ENCODE measurements at places on chromosomes 2 and 18. TPM values are rescaled to one million over a fixed set of nuclear protein-coding genes. Genes with fewer than 3 reads are reported as not detected.

The MRO gene
- not detected for total RNA-seq

DNA sequence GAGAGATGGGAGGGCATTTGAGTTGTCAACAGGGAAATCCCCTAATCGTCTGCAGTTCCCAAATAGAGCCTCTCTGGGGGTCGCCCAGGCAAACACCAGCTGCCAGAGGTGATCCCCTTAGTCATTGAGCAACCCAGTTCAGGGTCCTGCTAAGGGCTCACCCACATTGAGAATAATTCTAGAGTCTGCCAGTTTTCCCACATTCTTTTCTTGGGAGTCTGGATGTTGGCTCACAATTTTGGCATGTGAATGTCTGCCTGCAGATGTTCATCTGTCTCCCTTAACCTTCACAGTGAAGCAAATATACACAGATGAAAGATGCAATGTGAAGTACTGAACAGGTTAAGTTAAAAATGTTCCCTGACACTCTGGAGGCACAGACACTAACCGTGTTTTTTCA, 11.4 kb upstream of the SMIM21 start:
- no peak overlapping the region for H3K4me3 ChIP-seq
- peaks cover 2% of the 10 kb centered on the region for H3K4me1 ChIP-seq
- no peak overlapping the region for H3K27ac ChIP-seq
- no peak for DNase-seq
- peaks cover 15% of the 10 kb centered on the region for H3K27me3 ChIP-seq

DNA sequence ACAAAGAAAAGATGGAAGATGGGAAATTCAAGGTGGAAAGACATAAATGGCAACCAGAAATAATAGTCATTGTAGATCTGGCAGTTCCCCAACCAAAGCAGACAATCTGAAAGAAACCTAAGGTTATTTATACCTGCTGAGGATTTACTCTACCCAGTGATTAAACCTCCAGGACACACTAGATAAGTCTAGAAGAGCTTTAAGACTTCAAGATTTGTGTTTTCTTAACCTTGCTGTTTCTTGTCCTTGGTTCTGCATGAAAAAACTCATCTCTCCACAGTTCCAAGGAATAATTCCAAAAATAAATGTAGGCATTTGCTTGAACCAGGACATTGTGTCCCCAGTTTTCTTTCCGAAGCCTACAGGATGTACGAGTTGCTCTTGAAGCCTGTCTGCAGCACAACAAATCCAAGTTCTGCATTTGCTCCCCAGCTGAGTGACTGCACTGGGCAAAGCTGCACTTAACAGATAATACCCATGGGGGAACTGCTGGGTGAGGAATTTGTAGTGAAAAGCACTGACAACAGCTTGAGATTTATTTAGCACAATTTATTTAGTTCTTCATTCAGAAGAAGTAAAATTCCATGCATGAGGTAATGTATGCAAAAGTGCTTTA, 19.8 kb downstream of the DTNA start:
- H3K4me3 ChIP-seq: no peak overlapping the region
- no peak overlapping the region for H3K27ac ChIP-seq
- H3K36me3 ChIP-seq: peaks cover 3% of the 10 kb centered on the region
- peaks cover 6% of the 10 kb centered on the region for H3K27me3 ChIP-seq

DNA sequence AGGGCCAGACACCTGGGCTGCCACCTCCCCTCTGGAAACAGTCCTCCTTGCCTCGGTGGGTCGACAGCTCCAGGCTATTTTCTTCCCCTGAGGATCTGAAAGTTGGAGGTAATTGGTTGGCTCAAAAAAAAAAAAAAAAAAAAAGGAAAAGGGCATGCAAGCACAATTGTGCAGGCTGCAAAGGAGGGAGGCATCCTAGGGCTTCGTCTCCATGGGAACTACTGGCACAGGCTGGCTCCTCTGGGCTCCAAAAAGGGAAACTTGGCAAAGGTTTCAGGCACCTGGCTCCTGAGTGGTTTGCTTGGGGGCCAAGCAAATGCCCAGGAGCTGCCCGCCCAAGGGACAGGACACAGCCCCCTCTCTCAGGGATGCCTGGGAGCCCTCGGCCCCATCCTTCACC, 1.1 kb upstream of the KCNIP3 start:
- no peak for DNase-seq
- no peak overlapping the region for H3K27ac ChIP-seq
- H3K4me1 ChIP-seq: no peaks in the 10 kb centered on the region
- H3K36me3 ChIP-seq: peaks cover 5% of the 10 kb centered on the region
- H3K4me3 ChIP-seq: no peak overlapping the region

GRCh38 chr2:127415593-127416505, 2.4 kb upstream of the PROC start:
- H3K4me3 ChIP-seq: peak overlapping the region; percentile 78
- peak; percentile 79 for DNase-seq

DNA sequence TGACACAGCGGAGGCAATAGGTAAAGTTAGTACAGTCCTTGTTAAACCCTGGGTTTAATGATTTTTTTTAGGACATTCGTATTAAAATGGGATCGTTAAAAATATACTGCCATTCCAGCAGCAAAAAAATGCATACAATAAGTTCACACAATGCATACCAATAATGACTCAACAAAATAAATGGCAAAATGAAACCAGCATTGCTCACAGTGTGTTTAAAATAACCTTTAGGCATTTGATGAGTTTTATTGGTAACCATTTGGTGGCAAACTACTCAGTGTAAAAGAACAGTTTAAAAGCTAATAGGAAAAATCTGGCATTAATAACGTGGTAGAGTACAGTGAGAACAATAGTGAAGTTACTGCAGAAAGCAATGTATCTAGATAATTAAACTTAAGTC, 539.0 kb upstream of the PIK3C3 start:
- no peaks in the 10 kb centered on the region for H3K27me3 ChIP-seq
- no peak overlapping the region for H3K27ac ChIP-seq
- H3K4me3 ChIP-seq: no peak overlapping the region
- H3K36me3 ChIP-seq: peaks cover 6% of the 10 kb centered on the region
- no peak for DNase-seq

GRCh38 chr18:73733806-73734314, 413.8 kb downstream of the FBXO15 start:
- H3K4me1 ChIP-seq: no peaks in the 10 kb centered on the region
- H3K4me3 ChIP-seq: no peak overlapping the region
- H3K27ac ChIP-seq: no peak overlapping the region
- H3K27me3 ChIP-seq: no peaks in the 10 kb centered on the region
- H3K36me3 ChIP-seq: peaks cover 7% of the 10 kb centered on the region

DNA sequence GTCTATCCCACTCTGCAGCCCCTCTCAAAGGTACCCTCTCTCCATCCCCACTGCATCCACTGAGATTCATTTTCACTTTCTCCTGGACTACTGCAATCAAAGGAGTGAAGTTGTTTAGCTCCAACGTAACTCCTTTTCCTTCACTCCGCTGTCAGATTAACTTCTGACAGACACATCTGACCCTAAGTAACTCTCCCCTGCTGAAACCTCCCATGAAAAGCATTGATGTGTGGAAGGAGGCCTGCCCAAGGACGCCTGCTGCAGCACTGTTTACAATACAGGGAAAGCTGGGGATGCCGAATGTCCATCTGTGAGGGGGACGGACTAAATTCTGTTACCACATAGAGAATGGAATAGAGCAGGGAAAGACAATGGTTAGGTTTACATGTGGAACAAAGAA, 114.8 kb downstream of the TMEM163 start:
- no peak overlapping the region for H3K4me3 ChIP-seq
- H3K27ac ChIP-seq: no peak overlapping the region
- DNase-seq: no peak
- H3K36me3 ChIP-seq: peaks cover 5% of the 10 kb centered on the region
- H3K4me1 ChIP-seq: no peaks in the 10 kb centered on the region
